Nucleus accumbens (tissue), 56 donors: ENCODE measurements at places on chromosomes 16 and 17.

DNA sequence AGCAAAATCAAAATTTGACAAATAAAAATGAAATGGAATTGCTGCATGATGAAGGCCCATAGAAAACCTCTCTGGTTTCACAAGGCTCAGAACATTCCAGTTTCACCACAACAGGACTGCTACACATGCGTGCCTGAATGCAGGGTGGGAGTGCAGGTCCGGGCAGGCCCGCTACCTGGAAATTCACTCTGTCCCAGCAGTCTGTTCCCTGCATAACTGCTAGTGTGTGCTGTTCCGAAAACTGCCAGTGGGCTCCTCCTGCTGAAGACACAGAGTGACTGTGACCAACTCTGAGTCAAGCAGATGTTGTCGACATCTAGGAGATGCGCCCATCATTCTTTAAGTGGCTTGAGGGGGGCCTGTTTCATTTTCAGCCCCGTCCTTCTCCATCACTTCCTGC lies 284.8 kb upstream of the MAF start:
- DNase-seq: no peak

- DNase-seq: no peak
These were observed 8.6 kb upstream of the CDH1 start for GRCh38 chr16:68728523-68728922.

- no peak for DNase-seq
These were observed 32.3 kb upstream of the EMP2 start for GRCh38 chr16:10612649-10613179.

DNA sequence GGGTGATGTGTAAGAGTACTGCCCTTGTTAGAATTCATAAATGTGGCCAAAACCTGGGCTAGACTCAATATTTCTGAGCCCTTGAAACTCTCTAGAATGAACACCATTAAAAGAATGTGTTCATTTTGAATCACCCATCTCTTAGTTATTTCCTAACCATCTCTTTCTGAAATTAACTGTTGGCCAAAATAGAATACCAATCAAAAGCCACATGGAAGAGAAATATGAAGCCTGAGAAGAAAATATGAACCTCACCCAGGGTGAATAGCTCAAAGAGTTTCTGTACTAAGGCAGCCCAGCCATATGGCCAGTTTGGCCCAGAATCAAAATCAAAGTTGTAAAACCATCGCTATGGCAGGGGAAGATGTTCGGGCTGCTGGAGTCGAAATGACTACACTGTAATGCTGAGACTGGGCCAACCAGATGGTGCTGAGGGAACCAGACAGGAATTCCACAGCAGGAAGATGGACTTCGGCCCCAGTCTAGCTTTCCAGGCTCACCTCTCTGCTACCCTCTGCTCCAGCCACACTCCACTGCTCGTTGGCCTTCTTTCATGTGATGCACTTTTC lies 154.3 kb upstream of the ZFHX3 start:
- DNase-seq: no peak

- no peak for DNase-seq
These were observed 34.2 kb upstream of the ACSM2B start for GRCh38 chr16:20610211-20610891.

DNA sequence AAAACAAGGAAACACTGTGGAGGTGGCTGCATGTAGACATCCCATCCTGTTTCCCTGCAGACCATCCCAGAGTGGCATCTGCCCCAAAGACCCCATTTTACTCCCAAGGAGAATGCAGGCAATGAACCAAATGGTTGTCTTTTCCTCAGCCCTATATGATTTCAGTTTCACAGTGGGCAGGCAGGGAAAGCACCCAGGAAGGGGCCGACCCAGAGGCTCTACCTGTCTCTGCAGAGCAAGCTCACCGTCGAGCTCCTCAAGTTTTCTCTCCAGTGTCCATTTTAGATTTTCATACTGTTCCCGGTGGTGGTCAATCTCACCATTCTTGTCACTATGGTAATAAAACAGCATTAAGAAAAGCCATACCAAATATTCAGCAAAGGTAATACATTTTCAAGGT lies 14.6 kb downstream of the CCDC57 start:
- no peak for DNase-seq

GRCh38 chr17:41308918-41309359 lies at the start of gene KRTAP16-1:
TSS of gene KRTAP16-1 (minus strand) at chr17:41309309. CDS start at chr17:41309253, 56 bp downstream.
- no peak for DNase-seq

DNA sequence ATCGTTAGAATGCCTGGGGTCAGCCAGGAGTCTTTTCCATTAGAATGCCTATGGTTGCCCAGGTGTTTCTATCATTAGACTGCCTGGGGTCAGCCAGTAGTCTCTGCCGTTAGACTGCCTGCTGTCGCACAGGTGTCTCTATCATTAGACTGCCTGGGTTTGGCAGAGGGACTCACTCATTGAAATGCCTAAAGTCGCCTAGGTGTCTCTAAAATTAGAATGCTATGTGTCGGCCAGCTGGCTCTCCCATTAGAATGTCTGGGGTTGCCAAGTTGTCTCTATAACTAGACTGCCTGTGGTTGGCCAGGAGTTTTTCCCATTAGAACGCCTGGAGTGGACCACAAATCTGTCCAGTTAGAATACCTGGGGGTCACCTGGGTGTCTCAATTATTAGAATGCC lies 2266.5 kb downstream of the TP53TG3F start:
- no peak for DNase-seq

- no peak for DNase-seq
These were observed 52.0 kb upstream of the TEX2 start for GRCh38 chr17:64315032-64315490.

DNA sequence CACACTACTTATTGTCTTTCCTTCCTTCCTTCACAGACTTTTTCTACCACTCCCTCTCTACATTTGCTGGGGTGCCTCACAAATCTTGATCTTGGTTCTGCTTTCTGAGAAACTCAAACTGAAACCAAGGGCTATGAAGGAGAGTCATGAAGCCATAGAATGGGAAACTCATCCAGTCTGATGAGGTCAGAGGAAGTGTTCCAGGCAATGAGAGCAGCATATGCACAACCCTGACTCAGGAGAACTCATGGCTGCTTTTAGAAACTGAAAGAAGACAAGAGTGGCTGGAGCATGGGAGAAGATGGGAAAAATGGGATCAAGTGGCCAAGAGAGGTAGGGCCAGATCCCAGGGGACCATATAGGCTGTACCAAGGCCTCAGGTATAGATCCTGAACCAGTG lies 130.0 kb upstream of the TOX3 start:
- DNase-seq: no peak

DNA sequence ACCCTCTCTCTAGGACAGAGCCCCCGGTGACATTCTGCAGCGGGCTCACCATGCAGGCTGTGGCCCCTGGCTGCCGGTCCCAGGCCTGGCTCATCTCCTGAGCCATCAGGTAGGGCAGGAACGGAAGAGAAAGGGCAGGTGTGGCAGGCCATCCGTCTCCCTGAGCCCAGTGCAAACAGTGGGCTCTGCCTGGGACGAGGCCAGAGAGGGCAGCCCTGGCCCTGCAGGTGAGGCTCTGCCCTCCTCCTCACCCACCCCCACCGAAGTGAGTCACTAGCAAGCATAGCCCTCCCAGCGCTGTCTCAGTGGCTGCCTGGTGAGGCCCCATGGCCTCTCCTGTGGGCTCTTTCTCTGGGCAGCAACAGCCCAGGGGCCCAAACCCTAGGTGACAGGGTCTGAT lies 14.5 kb downstream of the OTOP3 start:
- DNase-seq: no peak

- DNase-seq: no peak
These were observed 95.6 kb downstream of the GRIN2A start for GRCh38 chr16:10086620-10087019.

GRCh38 chr17:69597898-69598692 lies 183.6 kb downstream of the MAP2K6 start:
- no peak for DNase-seq

- DNase-seq: no peak
These were observed 114.9 kb upstream of the RCVRN start for GRCh38 chr17:10019941-10020451.

- no peak for DNase-seq
These were observed 51.4 kb downstream of the IRF8 start for GRCh38 chr16:85950136-85950918.
